Activated CD4-positive, alpha-beta T cell treated with anti-CD3 and anti-CD28 coated beads for 48 hours (primary cell): ENCODE measurements at places on chromosomes 16 and 17.
A peak's percentile ranks its signal among the peaks of the same experiment; 100 is the strongest.

DNA sequence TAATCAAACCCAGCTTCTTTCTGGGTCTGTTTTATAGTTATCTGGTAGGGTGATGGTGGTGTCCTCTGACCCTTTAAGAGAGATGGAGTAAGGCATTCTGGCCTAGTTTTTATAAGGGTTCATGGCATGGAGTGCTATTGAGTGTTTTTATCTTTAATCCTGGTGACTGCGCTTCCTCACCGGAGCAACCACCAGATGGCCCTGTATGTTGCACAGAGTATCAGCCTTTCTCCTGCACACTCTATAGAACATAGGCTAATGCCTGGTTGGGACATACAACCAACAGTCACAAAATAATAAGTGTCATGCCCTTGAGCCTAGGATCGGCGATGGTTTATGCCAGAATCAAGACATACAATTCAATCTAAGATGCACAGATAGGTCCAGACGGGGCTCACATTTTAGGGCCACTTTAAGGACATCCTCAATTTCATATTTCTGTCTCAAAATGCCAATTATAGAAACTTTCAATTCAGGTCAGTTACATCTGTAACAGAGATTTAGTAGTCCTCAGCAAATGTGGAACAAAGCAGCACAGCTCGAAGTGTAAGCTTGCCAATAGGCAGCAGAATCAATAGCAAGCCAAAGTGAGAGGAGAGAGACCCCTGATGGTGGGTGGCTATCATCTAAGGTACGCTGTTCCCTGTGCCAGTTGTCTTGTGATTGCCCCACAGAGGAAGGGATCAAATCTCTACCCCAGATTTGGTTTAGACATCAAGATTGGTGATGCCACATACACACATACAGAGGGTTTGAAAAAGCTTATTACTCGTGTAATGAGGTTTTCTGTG is 37.2 kb upstream of the HOXB9 start:
- no peak for DNase-seq

- DNase-seq, result no peak
Measured at GRCh38 chr16:5590416-5590815, 492.8 kb upstream of the EEF2KMT start.

DNA sequence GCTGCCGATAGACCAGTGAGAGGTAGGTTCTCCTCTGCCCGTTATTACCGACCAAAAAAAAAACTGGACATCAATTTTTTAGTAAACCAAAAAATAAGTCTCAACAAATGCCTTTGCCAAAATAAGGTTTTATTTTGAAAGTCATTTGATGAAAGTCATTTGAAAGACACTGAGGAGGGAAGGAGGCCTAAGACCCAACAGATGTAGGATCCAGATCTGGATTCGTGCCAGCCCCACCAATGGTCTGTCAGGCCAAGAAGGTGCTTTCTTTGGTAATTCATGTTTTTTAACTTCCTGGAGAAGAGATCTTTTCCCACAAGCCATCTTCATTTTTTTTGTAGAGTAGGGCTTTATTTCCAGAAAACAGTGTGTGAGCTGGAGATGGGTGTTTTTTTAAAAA is 18.1 kb downstream of the NTAN1 start:
- no peak for DNase-seq

DNA sequence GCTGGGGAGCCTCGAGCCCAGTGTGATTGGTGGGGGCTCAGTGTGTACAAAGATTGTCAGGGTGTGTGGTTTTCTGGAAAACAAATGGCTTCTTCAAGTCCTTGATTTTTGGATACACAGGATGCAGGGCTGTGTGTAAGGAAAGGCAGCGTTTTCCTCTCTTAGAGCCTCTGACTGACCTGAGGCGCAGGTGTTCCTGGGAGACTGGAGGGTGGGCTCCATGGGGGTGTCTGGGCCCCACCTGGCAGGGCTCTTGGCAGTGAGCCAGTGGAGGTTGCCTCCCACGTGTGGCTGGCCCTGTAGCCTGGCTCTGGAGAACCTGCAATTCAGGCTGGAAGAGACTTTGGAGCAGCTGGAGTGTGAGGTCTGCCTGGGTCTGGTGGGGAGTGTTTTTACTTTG is 5.0 kb downstream of the FOXK2 start:
- DNase-seq, result no peak

- no peak for DNase-seq
Measured at GRCh38 chr16:85862476-85863383, 36.2 kb upstream of the IRF8 start.

- DNase-seq, result no peak
Measured at GRCh38 chr17:34874478-34874877, 86.8 kb downstream of the CCT6B start.

- no peak for DNase-seq
Measured at GRCh38 chr16:87506423-87507350, 13.9 kb upstream of the ZCCHC14 start.

DNA sequence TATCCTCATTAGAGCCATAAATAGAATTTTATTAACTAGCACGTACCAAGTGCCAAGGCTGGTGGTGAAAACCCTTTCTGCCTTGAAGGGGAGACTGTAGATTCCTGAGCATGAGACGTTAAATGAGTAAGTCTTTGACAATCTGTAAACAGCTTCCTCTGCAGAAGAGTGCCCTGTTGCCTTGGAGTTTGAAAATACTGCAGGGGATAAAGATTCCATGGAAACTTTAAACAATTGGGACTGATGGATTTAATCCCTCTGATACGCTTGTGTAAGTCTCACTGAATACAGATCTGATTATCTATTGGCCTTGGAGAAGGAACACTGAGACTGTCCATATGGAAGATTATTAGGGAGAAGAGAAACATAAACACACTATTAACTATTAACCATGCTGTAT is 1053.4 kb upstream of the RBFOX1 start:
- no peak for DNase-seq

DNA sequence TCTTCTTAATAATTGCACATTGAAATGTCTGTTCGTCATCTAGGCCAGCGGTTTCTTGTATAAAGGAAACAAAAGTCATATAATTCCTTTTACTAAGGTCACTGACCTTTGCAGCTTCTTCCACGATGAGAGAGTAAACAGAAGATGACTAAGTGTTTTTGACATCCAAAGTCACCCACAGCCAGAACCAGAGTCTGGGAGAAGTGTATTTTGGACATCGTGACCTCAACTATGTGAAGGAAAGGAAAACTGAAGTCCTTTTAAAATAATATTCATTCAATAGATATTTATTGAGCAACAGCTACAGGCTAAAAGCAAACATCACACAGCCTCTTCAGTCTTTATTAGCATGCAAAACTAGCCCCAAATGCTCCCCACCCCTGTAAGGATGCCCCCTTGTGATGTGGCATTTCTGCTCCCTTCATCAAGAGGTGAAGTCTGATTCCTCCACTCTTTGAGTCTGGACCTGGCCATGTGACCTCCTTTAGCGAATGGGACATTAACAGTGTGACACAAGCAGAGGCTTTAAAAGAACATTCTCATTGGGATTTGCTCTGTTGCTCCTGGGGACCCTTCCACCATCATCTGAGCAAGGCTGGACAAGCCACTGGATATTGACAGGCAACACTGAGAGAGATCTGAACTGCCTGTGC is 8.1 kb upstream of the PMP22 start:
- DNase-seq, result no peak

GRCh38 chr17:44233582-44233981 is 14.1 kb upstream of the UBTF start:
- DNase-seq, result no peak

DNA sequence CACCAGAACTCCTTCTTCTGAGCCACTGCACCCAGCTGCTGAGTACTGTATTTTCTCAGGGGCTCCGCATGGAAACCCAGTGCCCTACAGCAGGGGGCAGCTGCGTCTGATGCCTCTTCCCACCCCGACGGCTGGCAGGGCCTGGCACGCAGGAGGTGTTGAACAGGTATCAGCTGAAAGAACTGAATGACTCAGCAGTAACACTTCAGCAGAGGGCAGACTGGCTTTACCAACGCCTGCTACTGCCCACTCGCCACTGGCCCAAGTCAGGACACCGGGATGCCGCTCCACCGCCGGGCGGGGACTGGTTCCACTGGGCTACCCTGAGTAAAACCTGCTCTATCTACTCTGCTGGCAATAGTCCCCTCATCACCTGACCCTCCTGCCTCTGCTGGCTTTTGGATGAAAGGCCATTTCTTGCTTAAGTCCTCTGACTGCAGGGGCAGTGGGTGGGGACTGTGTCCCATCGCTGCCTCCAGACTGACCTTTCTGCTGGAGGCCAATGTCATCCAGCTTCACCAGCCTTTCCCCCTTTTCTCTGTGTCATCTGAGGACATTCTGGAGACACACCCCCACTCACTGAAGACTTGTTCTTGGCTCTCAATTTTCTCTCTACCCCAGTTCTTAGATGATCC is 100.4 kb upstream of the FA2H start:
- DNase-seq, result no peak

- DNase-seq, result peak; percentile 30
Measured at GRCh38 chr16:87955302-87956097, 4.3 kb downstream of the BANP start.

- DNase-seq, result no peak
Measured at GRCh38 chr17:1967213-1967612, 57.9 kb downstream of the RTN4RL1 start.

- no peak for DNase-seq
Measured at GRCh38 chr16:2471653-2472487, 773 bp downstream of the NTN3 start.
